Small intestine (tissue), 16 donors: ENCODE measurements at places on chromosomes 12 and 14. TPM values are rescaled to one million over a fixed set of nuclear protein-coding genes. Genes with fewer than 3 reads are reported as not detected.

GRCh38 chr14:91614187-91614586 is 104.1 kb upstream of the PPP4R3A start:
- H3K27me3 ChIP-seq: no peaks in the 10 kb centered on the region
- no peak overlapping the region for H3K4me3 ChIP-seq
- H3K36me3 ChIP-seq: no peaks in the 10 kb centered on the region
- no peak for DNase-seq

DNA sequence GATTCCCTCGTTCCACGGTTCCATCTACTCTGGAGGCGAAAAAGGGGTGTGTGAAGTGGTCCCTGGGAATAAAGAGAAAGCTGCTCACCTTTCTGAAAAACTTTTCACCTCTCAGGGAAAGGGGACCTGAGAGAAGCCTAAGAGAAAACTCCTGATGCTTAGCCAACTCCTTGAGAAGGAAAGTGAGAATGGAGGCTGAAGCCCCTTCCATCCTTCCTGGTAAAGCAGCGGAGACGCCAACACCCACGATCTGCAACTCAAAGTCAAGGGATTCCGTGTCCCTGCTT is 110.0 kb downstream of the ARF6 start:
- H3K4me3 ChIP-seq: peak overlapping the region; percentile 41
- H3K4me1 ChIP-seq: peaks cover 7% of the 10 kb centered on the region
- DNase-seq: no peak
- peak overlapping the region; percentile 94 for H3K27ac ChIP-seq

GRCh38 chr14:77708749-77709148 is 846 bp downstream of the SLIRP start:
- no peaks in the 10 kb centered on the region for H3K27me3 ChIP-seq
- H3K27ac ChIP-seq: no peak overlapping the region
- H3K4me3 ChIP-seq: peak overlapping the region; percentile 100
- peaks cover 13% of the 10 kb centered on the region for H3K4me1 ChIP-seq

DNA sequence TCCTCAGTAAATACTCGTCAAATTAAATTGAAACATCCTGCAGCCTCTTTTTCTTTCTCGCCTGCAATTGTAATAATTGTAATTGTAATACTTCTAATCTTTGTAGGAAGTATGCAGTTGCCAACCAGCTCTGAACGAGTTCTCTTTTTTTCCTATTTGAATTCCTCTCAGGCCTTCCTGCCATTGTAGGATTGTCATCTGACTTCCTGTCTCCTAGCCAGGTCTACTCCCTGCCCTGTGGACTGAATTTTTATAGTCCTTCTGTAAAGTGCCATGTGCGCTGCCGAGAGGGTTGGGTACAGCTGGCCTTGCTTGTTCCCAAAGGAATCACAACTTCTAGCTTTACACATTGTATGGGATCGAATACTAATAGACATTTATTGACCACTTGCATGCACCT is 183.3 kb downstream of the SSPN start:
- H3K36me3 ChIP-seq: peaks cover 2% of the 10 kb centered on the region
- no peak for DNase-seq
- no peaks in the 10 kb centered on the region for H3K4me1 ChIP-seq
- H3K27ac ChIP-seq: no peak overlapping the region

GRCh38 chr14:32421781-32422180 is 92.7 kb downstream of the AKAP6 start:
- no peaks in the 10 kb centered on the region for H3K4me1 ChIP-seq
- H3K27ac ChIP-seq: no peak overlapping the region
- DNase-seq: no peak
- no peaks in the 10 kb centered on the region for H3K27me3 ChIP-seq

DNA sequence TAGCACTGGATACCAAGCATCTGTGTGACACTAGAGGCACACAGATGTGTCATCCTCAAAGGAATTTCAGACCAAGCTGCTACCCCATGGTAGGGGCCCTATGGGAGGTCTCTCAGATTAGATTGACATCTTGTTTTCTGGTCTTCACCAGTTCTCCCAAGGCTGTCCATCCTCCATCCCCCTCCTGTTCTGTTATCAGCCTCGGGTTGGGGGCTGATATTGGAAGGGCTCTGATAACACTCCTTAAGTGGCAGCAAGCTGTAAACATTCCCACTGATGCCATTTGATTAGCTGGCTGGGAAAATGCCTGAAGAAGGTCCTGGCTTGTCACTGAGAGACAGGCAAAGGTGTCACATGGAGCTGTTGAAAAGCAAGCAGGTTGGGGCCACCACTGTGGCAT is 185.9 kb upstream of the RBM19 start:
- H3K4me1 ChIP-seq: no peaks in the 10 kb centered on the region
- DNase-seq: no peak
- H3K36me3 ChIP-seq: no peaks in the 10 kb centered on the region
- H3K27ac ChIP-seq: no peak overlapping the region
- no peak overlapping the region for H3K4me3 ChIP-seq

DNA sequence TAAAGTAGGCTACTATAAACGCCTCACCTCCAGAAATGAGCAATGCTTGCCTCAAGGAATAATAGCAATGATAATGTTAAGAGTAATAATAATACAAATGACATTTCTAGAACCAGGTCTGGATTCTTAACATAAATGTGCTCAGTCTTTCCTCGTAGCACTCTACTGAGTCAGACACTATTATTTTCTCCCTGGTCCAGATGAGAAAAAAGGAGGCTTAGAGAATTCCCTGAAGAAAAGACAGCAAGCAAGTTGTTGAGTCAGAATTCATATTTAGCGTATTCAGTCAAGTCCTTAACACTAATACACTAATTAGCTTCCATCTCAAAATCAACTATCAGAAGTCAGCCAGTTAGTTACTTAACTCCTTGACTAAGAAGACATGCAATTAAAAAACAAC is 13.2 kb downstream of the KCNC2 start:
- no peaks in the 10 kb centered on the region for H3K27me3 ChIP-seq
- no peak overlapping the region for H3K27ac ChIP-seq
- H3K4me3 ChIP-seq: no peak overlapping the region
- H3K4me1 ChIP-seq: no peaks in the 10 kb centered on the region
- DNase-seq: no peak

GRCh38 chr12:21483531-21483930 is 17.9 kb downstream of the RECQL start:
- no peak overlapping the region for H3K4me3 ChIP-seq

- peaks cover 4% of the 10 kb centered on the region for H3K36me3 ChIP-seq
- H3K27me3 ChIP-seq: no peaks in the 10 kb centered on the region
- H3K4me3 ChIP-seq: peak overlapping the region; percentile 99
- H3K4me1 ChIP-seq: peaks cover 3% of the 10 kb centered on the region
- H3K27ac ChIP-seq: peak overlapping the region; percentile 98
These were observed 510 bp downstream of the ARID2 start for GRCh38 chr12:45730084-45730347.

DNA sequence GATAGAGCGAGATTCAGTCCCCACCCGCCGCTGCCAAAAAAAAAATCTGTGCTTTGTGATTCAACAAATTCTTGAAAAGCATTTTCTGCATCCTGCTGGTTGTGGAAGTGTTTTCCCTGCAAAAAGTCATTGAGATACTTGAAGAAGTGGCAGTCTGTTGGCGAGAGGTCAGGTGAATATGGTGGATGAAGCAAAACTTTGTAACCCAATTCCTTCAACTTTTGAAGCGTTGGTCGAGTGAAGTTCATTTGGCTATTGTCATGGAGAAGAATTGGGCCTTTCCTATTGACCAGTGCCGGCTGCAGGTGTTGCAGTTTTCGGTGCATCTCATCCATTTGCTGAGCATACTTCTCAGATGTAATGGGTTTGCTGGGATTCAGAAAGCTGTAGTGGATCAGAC is 20.9 kb downstream of the SRGAP1 start:
- no peaks in the 10 kb centered on the region for H3K27me3 ChIP-seq
- H3K4me3 ChIP-seq: no peak overlapping the region
- H3K27ac ChIP-seq: no peak overlapping the region
- DNase-seq: no peak
- H3K36me3 ChIP-seq: no peaks in the 10 kb centered on the region
- no peaks in the 10 kb centered on the region for H3K4me1 ChIP-seq

DNA sequence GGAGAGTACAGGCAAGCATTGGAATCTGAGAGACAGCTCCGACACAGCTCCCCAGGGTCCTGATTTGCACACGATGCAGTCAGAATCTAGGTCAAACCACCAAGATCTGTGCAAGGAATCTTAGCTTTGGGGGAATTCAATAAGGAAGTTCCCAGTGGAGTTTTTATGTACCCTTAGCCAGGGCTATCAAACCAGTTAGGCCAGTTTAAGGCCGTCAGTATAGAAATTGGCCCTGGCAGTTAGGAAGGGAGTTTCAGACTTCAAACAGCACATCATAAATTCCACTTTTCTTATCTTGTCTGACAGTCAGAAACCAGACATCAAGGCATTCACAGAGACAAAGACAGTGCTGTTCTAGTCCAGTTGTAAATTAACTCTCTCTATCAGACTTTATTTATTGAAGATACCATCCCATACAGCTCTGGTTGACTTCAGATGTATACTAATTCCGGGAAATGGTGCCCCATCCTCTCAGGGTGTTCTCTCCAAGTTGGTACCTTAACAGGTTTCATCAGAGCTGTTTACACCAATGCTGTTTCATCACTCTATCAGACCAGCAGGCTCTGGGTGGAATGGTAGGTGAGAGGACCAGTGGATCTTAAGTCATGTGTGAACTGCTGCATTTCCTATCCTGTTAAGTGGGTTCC is 157.5 kb upstream of the ATF7IP start:
- peaks cover 9% of the 10 kb centered on the region for H3K4me1 ChIP-seq
- H3K27ac ChIP-seq: no peak overlapping the region
- no peaks in the 10 kb centered on the region for H3K36me3 ChIP-seq
- no peaks in the 10 kb centered on the region for H3K27me3 ChIP-seq

GRCh38 chr12:76158518-76159321 is 74.2 kb upstream of the NAP1L1 start:
- peak; percentile 67 for DNase-seq
- H3K4me1 ChIP-seq: no peaks in the 10 kb centered on the region
- H3K27me3 ChIP-seq: no peaks in the 10 kb centered on the region
- no peaks in the 10 kb centered on the region for H3K36me3 ChIP-seq
- no peak overlapping the region for H3K27ac ChIP-seq

- no peaks in the 10 kb centered on the region for H3K4me1 ChIP-seq
- H3K36me3 ChIP-seq: no peaks in the 10 kb centered on the region
- DNase-seq: no peak
- H3K27me3 ChIP-seq: peaks cover 2% of the 10 kb centered on the region
- H3K4me3 ChIP-seq: no peak overlapping the region
- no peak overlapping the region for H3K27ac ChIP-seq
These were observed 1.9 kb downstream of the IFNG-AS1 start for GRCh38 chr12:67991158-67991557.

DNA sequence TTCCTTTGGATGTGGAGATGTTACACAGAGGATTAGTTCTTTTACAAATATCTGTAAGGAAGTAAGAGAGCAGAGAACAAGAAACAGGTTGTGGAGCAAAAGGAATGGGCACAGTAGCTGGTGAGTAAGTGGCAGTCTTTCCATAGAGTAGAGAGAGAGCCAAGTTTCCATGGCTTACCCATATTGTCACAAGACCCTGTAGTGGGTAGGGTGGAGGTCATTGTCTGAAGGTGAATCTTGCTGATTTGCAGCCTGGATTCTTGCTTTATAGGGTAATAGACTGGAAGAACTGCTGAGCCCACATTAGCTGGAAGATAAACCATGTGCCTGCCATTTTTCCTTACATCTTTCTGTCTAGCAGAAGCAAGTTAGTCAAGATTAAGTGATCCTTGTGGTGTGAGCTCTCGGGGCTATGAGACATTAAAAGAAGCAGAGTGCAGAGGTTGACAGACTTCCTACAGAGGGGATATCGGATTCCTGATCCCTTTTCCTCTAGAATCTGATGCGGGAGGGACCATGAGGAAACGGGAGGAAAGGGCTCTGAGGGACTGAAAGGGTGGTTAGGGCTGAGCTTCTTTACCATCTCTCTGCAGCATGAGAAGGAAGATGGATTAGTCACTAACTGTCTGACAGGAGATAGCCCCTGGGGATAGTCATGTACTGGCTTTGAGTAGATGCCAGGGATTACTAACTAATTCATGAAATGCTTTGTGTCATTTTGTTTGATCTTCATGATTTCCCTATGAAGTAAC is 44.0 kb upstream of the LRTM2 start:
- no peaks in the 10 kb centered on the region for H3K27me3 ChIP-seq
- H3K36me3 ChIP-seq: peaks cover 10% of the 10 kb centered on the region
- no peak overlapping the region for H3K4me3 ChIP-seq
- no peaks in the 10 kb centered on the region for H3K4me1 ChIP-seq
- H3K27ac ChIP-seq: no peak overlapping the region
- no peak for DNase-seq

DNA sequence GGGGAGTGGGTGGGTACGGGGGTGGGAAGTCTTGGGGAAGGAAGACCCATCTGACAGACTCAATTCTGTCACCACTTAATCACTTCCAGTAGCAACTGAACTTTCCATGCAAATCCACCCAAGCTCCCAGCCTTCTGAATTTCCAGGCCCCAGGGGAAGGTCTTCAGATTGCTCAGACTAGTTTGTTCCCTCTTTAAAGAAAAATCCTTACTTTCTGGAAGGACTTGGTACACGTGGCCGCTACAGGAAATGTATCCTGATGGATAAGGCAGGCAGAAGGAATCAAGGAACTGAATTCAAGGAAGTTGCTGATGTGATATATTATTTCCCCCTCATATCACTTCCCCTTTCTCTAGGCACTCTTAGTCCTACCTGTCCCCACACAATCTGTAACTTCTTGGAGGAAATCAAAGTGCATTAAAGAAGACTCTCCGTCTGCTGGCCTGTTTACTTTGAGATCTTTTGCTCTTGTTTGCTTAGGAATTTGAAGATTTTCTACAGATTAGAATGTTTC is 6.4 kb downstream of the NFKBIA start:
- peak; percentile 82 for DNase-seq
- H3K36me3 ChIP-seq: peaks cover 22% of the 10 kb centered on the region
- H3K27me3 ChIP-seq: no peaks in the 10 kb centered on the region
- H3K27ac ChIP-seq: peak overlapping the region; percentile 65
- peaks cover 11% of the 10 kb centered on the region for H3K4me1 ChIP-seq

DNA sequence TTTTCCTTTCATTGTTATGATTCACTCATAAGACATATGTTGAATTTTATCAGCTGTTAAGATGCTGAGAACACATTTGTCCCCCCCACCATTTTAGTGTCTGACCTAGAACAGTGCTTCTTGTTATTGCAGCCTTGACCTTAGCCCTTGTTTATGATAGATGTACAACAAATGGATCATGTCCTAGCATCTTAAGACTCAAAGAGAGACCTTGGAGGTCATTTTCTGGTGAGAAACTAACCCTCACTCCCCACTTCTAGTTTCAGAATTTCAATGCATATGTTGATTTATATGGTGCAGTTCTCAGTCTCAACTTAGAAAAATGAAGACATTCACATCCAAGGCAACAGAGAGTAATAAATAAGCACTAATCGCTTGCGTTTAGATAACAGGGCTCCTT is 391.2 kb downstream of the AEBP2 start:
- H3K4me1 ChIP-seq: peaks cover 2% of the 10 kb centered on the region
- no peaks in the 10 kb centered on the region for H3K36me3 ChIP-seq
- no peak for DNase-seq
- no peak overlapping the region for H3K4me3 ChIP-seq

PHLDA1 gene
- 0.22 TPM for polyA plus RNA-seq

AQP2 gene
- polyA plus RNA-seq: not detected

DIO3 gene
- not detected for polyA plus RNA-seq

CLBA1 gene
- 0.89 TPM for polyA plus RNA-seq

DRAM1 gene
- 4.1 TPM for polyA plus RNA-seq

NUAK1 gene
- polyA plus RNA-seq: 1.4 TPM
